Head of caudate nucleus (tissue), 42 donors: ENCODE measurements at places on chromosomes 16 and 17.

DNA sequence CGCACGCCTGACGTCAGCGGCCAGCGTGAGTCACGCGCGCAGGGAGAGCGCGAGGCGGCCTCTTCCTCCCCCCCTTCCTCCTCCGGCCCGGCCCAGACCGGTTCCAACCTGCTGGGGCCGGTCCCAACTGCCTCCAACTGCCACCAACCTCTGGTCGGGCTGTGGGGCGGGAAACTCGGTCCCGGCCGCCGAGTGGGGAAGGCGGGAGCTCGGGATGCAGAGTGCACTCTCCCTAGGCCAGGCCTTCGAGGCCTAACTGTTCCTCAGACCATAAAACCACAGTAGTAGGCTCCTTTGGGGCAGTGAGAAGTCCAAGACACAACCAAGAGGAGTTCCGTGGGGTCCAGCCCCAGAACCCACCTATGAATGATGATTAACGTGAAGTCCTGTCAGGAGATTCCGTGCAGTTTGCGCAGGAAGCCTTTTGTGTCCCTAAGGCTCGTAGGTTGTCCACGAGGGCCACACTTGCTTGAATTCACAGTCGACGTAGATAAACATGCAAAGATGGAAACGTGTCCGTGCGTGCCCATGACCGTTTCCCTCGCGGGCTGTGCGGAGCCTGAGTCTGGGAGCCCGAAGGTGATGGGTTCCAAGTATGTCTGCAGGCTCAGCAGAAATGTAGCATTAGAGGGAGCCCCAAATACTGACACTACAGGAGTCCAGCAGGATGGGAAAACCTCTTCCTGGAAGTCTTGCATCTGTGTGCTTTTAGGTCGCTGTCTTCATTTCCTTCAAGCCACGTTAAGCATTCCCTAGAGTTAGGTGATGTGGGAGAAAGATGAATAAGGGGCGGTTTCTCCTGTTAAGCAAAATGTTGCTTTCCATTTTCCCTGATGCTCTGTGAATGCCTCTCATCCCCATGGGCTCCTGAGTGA lies 647 bp downstream of the UNK start:
- peak; percentile 85 for DNase-seq

- no peak for DNase-seq
These were observed 93.7 kb downstream of the TANGO6 start for GRCh38 chr16:68936736-68937631.

DNA sequence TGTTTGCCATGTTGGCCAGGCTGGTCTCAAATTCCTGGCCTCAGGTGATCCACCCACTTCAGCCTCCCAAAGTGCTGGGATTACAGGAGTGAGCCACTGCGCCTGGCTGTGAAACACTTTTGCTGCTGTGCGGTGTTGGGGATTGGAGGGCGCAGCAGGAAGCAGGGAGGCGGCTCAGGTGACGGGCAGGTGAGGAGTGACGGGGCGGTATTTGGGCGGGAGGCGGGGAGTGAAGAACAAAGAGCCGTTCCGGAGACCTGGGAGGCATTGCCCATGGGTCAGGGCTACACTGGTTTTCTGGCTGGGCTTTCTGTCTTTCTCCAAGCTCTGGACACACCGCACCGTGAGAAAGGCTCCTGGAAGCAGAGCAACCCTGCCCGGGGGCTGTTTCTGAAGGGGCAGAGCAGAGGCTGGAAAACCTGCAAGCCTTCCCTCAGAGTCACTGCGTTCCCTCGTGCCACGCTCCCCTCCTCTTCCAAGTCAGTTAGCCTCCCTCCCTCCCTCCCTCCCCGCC lies 22.1 kb downstream of the CRISPLD2 start:
- DNase-seq, result peak; percentile 77

DNA sequence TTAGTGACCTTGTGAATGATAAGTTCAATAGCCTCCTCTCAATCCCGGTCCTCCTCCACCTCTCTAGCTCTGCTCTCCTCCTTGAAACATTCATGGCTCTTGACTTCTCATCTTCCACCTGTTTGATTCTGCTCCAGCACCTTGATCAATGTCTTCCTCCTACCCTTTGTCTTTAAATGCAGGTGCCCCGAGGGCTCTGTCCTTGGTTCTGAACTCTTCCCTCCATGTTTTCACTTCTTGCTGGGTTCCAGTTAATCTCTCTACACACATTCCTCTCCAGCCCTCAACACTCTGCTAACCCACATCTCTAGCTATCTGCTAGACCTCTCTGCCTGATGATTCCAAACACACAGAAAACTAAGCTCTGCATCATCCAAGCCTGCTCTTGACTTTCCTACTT lies 13.4 kb downstream of the CD300E start:
- DNase-seq, result no peak

DNA sequence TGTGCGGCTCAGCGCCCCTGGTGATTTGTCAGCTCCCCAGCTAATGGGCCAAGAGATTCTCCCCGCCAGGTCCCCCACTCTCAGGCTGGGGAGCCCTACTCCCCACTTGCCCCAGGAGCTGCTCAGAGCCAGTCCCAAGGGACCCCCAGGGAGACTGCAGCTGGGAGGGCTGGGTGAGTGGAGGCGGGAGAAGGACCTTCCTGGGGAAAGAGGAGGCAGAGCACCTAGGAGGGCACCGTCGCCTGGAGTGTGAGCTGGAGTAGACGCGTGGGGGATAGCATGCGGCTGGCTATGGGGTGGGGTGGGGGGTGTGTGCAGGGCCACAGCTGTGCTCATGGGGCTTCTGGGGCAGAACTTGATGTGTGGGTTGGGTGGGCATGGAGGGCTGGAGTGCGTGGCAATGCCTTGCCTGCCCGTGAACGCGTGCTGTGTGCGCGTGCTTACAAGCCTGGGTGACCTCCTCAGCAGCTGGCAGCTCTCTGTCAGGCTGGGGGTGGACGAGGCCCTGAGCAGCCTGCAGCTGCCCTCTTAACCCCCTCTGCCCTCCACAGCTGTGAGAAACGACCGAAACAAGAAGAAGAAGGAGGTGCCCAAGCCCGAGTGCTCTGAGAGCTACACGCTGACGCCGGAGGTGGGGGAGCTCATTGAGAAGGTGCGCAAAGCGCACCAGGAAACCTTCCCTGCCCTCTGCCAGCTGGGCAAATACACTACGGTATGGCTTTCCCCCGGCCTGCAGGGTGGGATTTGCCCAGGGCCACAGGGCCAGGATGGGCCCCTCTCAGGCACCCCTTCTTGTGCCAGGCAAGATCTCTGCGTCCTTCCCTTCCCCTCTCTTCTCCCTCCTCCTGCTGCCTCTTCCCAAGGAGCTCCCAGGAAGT lies 12.9 kb downstream of the GJD3 start:
- DNase-seq, result no peak

DNA sequence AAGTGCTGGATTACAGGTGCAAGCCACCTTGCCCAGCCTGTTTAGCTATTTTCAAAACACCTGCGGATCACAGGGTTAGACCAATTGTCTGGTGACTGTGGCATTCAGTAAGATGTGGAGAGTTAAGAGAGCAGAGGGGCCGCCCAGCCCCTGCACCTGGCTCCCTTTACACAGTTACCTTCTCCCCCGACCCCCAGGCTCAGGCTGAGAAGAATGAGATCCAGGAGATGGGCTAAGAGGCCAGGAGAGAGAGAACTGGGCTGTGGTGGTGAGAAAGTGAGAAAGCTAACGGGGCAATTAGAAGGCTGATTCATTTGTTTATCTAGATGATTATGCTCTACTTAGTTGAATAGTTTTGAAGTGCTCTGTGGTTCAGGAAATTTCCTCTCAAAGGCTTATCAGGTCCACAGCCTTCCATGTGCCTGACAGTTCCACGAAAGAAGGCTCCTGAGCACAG lies 67.8 kb upstream of the AXIN2 start:
- DNase-seq, result no peak

DNA sequence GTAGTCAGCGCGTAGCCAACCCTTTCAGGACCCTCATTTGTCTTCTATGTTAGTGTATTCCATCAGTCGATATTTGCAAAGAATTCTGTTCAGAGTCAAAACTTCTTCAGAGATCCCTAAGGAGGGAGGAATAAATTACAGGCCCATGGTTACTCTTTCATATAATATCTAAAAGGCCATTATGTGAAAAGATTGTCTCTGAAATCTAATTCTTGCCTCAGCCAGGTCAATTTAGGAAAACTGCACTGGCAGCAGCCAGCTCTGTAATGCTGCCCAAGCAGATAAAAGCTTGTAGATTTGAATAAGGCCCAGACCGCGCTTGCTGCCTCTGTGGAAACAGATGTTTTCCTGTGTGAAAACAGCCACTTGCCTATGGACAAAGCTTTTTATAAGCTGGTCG lies 379.8 kb downstream of the CNTNAP4 start:
- DNase-seq, result no peak

GRCh38 chr17:49422714-49423113 lies 8.0 kb upstream of the PHB1 start:
- no peak for DNase-seq

- DNase-seq, result no peak
These were observed 41.4 kb downstream of the SMG6 start for GRCh38 chr17:2262135-2262587.

DNA sequence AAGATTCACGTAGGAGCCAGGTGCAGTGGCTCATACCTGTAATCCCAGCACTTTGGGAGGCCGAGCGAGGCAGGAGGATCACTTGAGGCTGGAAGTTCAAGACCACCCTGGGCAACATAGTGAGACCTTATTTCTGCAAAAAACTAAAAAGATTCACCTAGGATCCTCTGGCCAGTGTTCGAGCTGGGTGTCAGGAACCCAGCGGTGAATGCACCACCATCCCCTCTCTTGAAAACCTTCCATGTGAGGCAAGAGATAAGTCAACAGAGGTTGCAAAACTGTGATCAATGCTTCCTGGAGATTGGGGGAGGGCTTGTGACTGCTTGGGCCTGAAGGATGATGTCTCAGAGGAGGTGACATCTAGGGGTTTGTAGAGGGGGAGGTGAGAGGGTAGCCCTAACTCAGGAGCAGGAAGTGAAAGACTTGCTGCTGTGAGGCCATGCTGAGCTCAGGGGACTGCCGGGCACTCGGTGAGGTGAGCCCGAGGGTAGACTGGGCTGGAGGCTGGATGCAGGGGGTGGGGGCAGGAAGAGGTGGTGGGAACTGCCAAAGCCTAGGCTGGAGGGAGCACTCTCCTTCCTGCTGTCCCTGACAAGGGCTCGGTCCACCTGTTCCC lies 11.7 kb downstream of the GJD3 start:
- no peak for DNase-seq

GRCh38 chr17:63519116-63519881 lies 3.9 kb upstream of the KCNH6 start:
- no peak for DNase-seq

GRCh38 chr17:82350182-82351030 lies 8.6 kb upstream of the TEX19 start:
- DNase-seq, result no peak

GRCh38 chr16:82037251-82037650 lies 2.2 kb downstream of the HSD17B2 start:
- no peak for DNase-seq

- peak; percentile 21 for DNase-seq
These were observed 54.3 kb upstream of the RBFOX3 start for GRCh38 chr17:79664930-79665737.

GRCh38 chr17:64385187-64386083 lies 5.2 kb downstream of the PECAM1 start:
- DNase-seq, result no peak

- no peak for DNase-seq
These were observed 58.9 kb upstream of the EFCAB3 start for GRCh38 chr17:62321451-62321850.
